Activated CD4-positive, alpha-beta T cell treated with anti-CD3 and anti-CD28 coated beads, Interleukin-2, Interleukin-6, amounts not matched to agents 100 ng/mL and 50 ng/mL, durations not matched to agents 16 hours and 8 hours (primary cell): ENCODE measurements at places on chromosomes 5 and 9.

DNA sequence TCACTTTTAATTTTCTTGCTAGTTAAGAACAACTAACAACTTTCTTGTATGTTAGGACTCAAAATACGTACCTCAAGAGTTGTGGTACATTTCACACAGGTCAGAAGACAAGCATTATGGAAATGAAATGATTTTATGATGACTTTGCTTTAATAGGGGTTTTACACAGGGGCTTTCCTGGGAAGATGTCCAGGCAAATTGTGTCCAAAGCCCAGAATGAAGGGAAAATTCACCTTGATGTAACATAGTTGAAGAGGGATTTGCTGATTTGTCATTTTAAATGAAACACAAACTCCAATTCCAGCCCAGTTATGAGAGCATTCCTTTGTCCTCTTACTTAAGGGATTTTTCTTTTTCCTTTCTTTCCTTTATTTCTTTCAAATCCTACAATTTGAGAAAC is 89.2 kb downstream of the ARL15 start:
- DNase-seq, result no peak

DNA sequence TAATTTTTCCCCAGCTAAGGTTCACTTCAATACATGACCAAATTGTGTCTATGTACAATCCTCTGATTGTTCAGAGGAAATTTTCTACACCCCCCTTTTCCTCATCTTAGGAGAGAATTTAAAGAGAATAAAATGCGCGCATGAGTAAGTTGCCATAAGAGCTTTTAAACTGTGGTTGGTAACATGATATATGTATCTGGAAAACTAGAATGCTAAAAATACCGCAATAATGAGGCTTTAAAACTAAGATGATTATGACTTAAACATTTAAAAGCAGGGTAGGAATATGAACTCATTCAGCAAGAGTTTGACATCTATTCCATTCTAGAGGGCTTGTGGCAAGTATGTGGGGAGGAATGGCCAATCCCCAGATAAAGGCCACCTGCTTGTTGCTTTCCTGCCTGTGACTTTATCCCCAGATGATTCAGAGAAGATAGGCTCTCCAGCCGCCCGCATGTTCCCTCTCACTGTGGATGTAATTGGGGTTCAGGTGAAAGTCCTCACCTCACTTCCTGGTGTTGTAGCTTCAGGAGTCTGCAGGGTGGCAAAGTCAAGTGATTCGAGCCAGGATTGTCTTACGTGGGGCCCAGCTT is 26.5 kb upstream of the BASP1 start:
- DNase-seq, result no peak

GRCh38 chr9:77449240-77450084 is 198.7 kb downstream of the GNA14 start:
- DNase-seq, result no peak

- DNase-seq, result no peak
These were observed 11.8 kb downstream of the HK3 start for GRCh38 chr5:176887252-176887849.

DNA sequence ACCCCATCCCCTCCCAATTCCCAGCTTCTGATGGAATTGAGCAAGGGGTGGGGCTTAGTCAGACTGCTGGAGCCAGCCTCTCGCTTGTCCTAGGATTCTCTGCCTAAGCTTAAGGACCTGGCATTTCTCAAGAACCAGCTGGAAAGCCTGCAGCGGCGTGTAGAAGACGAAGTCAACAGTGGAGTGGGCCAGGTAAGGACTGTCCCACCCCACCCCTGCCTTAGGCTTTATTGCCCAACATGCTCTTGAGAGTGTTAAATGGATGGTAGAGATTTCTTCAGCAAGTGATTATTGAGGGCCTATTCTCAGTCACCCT is 1.1 kb downstream of the SLC35A4 start:
- DNase-seq, result no peak

GRCh38 chr5:125409861-125410536 is 663.6 kb upstream of the ZNF608 start:
- no peak for DNase-seq

- no peak for DNase-seq
These were observed 34.3 kb upstream of the CAST start for GRCh38 chr5:96627792-96628398.
